Mesothelial cell of epicardium (in vitro differentiated cells): ENCODE measurements at places on chromosomes 3 and 15. TPM values are rescaled to one million over a fixed set of nuclear protein-coding genes. Genes with fewer than 3 reads are reported as not detected.

SPATA12 gene
- not detected in 3 replicates for total RNA-seq

LMAN1L gene
- 0.16 to 0.65 TPM (median 0.35 TPM) in 3 replicates for total RNA-seq

VGLL3 gene
- 11.9 to 13.5 TPM (median 13.4 TPM) in 3 replicates for total RNA-seq

PLSCR2 gene
- total RNA-seq: 0.31 TPM in 1 of 3 replicates, not detected in the others

DNA sequence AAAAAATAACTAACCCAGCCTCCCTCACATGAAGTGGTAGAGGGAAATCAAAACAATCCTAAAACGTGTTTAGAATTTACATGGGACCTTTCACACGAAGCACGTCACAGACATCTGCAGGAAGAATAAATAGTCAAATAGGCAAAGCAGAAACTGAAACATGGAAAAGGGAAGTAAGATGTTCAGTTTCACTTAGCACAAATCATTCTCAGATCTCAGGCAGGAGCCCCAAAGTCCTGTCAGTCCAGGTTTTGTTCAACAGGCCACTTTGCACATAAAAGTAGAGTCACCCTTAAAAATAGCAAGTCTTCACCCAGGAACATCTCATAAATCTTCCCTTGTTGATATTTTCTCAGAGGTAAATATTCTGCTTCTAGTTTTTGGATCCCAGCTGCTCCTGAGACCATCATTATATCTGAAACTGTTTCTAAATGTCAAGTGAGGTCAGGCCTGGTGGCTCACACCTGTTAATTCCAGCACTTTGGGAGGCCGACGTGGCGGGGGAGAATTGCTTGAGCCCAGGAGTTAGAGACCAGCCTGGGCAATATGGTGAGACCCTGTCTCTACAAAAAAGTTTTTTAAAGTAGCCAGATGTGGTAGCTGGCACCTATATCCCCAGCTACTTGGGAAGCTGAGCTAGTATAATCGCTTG lies 1.9 kb downstream of the RUBCN start:
- H3K4me3 ChIP-seq: peak overlapping the region; percentile 7
- peak overlapping the region; percentile 66 for H3K27ac ChIP-seq
- H3K4me1 ChIP-seq: peaks cover 20% of the 10 kb centered on the region
- DNase-seq: no peak

GRCh38 chr3:184630861-184631471 lies 69.4 kb downstream of the EPHB3 start:
- H3K27ac ChIP-seq: no peak overlapping the region
- DNase-seq: no peak
- peaks cover 61% of the 10 kb centered on the region for H3K4me1 ChIP-seq
- no peaks in the 10 kb centered on the region for H3K27me3 ChIP-seq
- H3K36me3 ChIP-seq: no peaks in the 10 kb centered on the region
